NCI-H748 treated with DMSO at 0.1 percent for 48 hours (cell line): ENCODE measurements at places on chromosomes 12 and 14.
A peak's percentile ranks its signal among the peaks of the same experiment; 100 is the strongest.

DNA sequence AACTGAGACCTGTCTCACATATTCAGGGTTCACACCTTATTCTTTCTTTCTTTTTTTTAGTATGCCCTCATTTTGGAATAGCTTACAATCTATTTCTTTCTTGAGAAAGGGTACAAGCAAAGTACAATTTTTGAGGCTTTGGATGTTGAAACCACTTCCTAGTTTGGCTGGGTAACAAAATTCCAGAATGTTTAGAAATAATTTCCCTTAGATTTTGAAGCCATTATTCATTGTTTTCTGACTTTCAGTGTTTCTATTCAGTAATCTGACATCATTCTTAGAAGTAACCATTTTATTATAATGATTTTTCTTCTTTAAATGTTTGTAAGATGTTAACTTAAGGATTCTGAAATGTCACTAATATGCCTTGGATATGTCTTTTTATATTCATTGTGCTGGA lies 28.2 kb downstream of the ST8SIA1 start:
- DNase-seq = no peak

- DNase-seq = no peak
Observed at GRCh38 chr12:116839287-116839830, 41.9 kb downstream of the HRK start.

- no peak for DNase-seq
Observed at GRCh38 chr12:111494676-111495075, 89.0 kb downstream of the SH2B3 start.

DNA sequence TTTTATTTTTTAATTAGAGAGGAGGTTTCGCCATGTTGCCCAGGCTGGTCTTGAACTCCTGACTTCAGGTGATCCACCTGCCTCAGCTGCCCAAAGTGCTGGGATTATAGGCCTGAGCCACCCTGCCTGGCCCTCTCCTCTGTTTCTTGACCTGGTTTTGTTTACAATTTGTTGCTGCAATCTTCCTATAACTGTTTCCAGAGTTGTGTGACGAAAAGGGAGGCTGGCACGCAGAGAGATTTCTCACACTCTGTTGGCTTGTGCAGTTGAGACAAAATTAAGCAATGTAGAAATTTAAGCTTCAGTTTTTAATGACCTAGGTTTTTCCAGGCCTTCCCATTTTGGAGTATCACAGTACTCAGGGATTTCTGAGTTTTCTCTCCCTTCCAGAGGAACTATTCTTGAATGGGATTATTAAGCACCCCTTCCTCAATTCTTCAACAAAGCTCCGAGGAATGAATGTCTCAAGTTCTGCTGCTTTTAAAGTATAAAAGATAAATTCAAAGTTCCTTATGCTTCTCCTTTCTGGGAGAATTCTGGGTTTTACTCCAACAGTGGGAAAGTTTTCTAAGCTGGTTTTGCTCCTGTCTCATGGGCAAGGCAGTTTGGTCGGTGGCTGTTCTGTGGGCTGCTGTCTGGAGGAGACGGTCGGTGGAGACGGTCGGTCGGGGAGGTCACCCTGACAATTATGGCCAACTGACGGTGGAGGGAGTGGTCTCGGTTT lies 20.4 kb upstream of the FOS start:
- no peak for DNase-seq

GRCh38 chr12:118498171-118498570 lies 121.8 kb downstream of the SUDS3 start:
- DNase-seq = no peak

- no peak for DNase-seq
Observed at GRCh38 chr12:92363295-92364146, 217.9 kb upstream of the BTG1 start.

GRCh38 chr12:92034083-92034482 lies 111.6 kb downstream of the BTG1 start:
- no peak for DNase-seq

GRCh38 chr12:80142640-80143039 lies 43.3 kb downstream of the OTOGL start:
- DNase-seq = no peak

- no peak for DNase-seq
Observed at GRCh38 chr12:5429741-5430557, 2.0 kb upstream of the NTF3 start.

GRCh38 chr12:56676851-56677580 lies 11.1 kb downstream of the PTGES3 start:
- DNase-seq = no peak

- DNase-seq = no peak
Observed at GRCh38 chr14:36583242-36583892, 953 bp upstream of the NKX2-8 start.

GRCh38 chr14:76874734-76875133 lies 48.5 kb downstream of the LRRC74A start:
- no peak for DNase-seq

- DNase-seq = no peak
Observed at GRCh38 chr14:50100805-50101204, 15.6 kb downstream of the VCPKMT start.

DNA sequence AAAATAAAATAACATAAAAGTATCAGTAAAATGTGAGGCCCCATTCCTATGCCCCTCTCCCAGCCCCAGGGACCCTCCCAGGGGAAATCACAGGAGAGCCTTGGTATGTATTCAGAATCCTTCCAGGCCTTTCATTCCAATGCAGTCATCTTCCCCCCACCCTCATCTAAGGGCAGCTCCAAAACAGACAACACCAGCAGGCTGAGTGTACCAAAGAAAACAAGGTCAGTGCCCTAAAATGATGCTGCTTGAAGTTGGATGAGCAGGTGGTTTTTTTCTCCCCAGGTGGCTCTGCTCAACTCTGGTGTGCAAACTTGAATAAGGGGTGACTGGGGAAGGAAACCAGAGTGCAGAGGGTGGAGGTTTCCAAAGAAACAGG lies 56.2 kb downstream of the TSPAN9 start:
- DNase-seq = no peak

- DNase-seq = no peak
Observed at GRCh38 chr12:119406308-119406707, 71.8 kb downstream of the CCDC60 start.

DNA sequence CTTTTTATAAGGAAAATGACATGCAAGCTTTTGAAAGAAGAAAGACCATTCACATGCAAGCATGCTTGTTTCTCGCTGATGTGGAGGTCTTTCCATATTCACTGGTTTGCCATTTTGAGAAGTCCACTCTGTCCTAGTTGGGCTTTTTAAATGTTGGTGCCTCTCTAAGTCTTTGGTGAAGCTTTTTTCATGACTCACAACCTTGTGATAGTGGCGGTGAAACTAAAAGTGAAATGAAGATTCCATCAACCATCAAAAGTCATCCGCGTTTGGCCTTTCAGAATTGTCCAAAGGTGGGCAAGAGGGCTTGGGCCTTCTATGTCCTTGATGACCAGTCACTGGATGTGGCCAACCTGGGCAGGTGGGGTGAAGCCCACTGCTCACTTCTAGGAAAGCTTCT lies 4.3 kb downstream of the LRRC74A start:
- DNase-seq = no peak

DNA sequence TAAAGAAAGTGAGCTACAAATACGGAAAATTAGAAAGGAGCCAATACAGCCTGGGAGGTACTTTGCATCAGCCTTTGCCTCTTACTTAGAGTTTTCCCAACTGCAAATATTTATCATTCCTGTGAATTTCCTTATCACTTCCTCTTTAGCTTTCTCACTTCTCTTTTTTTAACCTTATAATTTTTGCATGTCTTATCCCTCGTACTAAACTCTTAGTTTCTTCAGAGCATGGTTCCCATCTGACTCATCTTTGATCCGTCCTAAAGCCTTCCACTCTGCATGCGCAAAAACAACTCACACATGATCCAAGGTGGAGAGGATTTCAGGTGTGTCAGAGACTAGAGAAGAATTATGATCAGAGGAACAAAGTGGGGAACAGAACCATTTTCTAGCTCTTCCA lies 9.6 kb upstream of the SNAPC1 start:
- no peak for DNase-seq

GRCh38 chr12:112208301-112208910 lies 83.0 kb downstream of the TRAFD1 start:
- DNase-seq = no peak

GRCh38 chr14:82055515-82056115 lies 522.0 kb upstream of the SEL1L start:
- no peak for DNase-seq

DNA sequence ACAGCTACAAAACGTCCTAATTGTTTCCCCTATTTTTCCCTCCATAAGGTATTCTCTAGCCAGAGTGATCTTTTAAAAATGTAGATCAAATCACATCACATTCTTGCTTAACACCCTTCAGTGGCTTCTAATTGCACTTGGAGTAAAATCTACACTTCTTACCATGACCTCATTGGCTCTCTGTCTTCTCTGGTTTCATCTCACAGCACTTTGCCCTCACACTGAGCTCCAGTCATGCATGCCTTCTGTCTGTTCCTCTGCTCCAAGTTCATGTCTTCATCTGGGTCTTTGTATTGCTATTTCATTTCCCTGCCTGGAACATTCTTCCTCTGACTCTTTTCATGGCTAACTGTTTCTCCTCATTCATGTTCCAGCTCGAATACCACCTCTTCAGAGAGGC lies 220.4 kb upstream of the GARIN6 start:
- no peak for DNase-seq

DNA sequence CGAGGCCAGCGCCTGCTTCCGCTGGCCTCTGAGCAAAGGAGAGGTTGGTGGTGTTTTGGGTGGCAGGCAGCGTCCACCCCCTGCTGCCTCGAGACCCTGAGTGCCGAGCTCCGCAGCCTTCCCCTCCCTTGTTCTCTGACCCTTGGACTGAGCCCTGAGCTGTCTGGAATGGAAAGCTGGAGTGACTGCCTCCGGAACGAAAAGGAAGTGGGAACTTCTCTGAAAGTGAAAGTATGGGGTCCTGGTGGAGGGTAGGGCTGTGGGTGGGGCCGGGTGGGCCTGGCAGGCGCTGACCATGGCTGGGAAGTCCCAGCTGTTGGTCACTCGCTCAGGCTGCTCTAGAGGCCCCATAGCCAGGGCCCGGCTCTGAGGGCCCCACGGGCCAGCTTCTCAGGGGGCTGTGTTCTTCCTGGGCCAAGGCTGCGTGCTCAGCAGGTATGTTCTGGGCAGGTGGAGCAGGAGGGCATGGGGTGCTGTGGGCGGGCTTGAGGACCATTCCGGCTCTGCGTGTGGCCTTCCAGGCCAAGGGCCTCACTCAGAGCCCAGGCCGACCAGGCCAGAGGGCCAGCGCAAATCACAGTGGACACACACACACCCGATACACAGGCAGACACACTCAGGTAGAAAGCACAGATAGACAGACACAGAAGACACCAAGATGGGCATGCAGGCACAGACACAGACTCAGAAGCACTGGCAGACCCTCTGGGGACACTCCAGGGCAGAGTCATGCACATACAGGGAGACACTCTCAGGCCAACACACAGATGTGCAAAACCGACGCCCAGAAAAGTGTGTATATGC lies at the start of gene EXOC3L4:
Gene EXOC3L4, plus strand, starts transcription at position 320 of the 804 bp plus-strand sequence. CDS start 5,495 bp downstream, outside the sequence.
- no peak for DNase-seq

GRCh38 chr12:110314308-110314707 lies 33.3 kb downstream of the ATP2A2 start:
- no peak for DNase-seq

- DNase-seq = no peak
Observed at GRCh38 chr12:104571328-104571727, 114.6 kb downstream of the CHST11 start.

GRCh38 chr12:117854339-117855012 lies 114.3 kb downstream of the KSR2 start:
- peak; percentile 45 for DNase-seq

GRCh38 chr12:68786929-68787328 lies 21.0 kb upstream of the MDM2 start:
- no peak for DNase-seq

- DNase-seq = no peak
Observed at GRCh38 chr12:29187756-29188155, 38.7 kb downstream of the FAR2 start.

DNA sequence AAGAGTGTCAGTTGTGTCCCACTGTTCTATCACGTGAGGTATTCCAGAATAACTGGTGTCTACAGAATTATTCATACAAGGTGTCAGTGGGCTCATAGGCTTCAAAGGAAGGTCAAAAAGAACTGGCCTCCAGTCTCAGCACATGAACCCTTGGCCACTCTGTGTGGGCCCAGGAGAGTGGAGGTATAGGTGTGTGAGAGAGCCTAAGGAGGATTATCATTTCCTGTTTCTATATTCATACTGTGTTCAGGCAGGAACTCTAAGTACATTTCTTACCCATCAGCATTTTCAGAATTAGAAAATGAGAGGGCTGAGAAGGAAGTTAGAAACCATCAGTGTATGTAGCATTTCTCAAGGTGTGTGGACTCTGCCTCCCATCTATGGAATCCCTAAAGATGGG lies 87.0 kb downstream of the BTG1 start:
- DNase-seq = no peak

DNA sequence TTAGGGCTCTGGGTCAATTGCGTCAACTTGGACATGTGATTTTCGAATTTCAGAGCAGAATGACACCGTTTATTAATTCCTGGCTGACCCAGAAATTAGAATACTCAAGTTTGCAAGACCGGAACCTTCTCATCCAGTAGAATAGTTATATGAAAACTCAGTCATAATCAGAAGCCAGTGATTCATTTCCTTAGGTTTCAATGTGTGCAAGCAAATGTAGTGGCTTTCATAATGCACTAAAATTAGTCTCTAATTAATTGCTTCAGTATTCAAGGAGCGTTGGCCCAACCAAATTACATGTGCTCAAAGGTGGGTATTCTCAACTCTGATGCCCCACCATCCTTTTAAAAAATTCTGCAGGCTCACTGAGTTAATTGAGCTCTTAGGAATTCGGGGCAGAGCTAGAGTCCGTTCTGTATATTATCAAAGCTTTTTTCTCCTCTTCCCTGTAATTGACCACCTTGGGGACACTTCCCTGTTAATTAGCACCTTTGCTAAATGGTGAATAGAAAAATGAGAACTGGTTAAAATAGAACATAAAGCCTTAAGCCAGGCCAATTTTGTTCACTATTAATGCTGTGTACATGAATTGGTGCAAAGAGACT lies 55.4 kb downstream of the DAO start:
- no peak for DNase-seq

- DNase-seq = no peak
Observed at GRCh38 chr12:19962192-19962591, 406.1 kb upstream of the PDE3A start.

- no peak for DNase-seq
Observed at GRCh38 chr14:95549656-95550585, 15.1 kb downstream of the GLRX5 start.

DNA sequence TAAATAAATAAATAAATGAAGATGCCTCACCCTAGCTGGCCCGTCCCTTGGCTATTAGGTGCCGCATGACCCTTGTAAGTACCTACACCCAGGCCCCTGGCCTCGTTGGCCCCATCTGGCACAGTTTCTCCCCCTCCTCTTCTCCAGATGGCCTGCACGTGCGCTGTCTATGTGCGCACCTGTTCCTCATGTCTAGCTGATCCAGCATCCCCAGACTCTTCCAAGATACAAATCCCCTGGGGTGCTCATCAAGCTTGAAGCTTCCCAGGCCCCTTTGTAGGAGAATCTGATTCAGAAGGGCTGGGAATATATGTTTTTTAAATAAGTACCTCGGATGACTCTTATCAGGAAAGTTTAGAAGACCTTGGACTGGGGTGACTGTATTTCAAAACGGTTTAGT lies 133.3 kb downstream of the CHST11 start:
- no peak for DNase-seq
